ENCODE measurements at places on chromosomes 11 and 22.

DNA sequence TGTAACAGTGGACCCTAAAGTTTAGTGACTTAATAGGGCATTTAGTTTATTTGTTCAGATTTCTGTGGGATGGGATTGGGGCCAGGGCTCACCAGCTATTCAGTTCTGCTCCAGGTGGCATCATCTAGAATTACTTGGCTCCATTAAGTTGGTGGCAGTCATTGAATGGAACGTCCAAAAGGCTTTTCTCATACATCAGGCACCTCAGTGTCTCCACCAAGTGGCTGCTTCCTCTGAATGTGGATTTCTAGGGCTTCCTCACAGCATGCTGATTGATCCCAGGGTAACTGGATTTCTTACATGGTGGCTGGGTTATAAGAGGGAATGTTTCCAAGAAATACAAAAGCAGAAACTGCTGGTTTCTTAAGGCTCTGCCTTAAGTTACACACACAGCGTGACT, 34.7 kb downstream of the USP47 start:
- DNase-seq, result no peak

- no peak for DNase-seq
Observed at GRCh38 chr11:44802347-44802746, 75.6 kb downstream of the TSPAN18 start.

DNA sequence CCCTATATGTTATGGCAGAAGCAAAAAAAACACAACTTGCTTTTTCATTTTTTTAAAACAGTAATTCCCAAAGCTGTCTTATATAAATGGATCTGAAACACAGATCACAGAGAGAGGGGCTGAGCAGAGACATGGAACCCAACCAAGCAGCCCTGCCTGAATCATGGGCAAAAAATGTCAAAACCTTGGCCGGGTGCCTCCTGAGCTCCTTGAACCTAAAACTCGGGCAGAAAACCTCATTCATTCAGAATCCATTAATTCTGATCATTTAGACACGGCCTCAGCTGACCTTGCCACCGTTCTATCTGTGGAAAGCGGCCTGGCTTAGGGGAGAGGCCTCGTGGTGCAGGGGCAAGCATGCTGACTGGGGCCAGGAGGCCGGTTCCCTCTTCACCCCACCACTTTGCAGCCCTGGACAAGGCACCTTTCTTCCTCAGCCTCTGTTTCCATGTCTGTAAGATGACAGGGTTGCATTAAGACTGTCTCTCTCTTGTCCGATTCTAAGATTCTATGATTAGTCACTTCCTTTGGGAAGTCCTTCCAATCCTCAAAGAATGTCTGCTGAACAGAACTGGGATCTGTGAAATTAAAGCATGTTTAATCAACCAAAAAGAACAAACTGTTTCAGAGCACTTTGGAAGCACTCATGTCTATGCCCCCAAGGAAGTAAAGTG, 26.0 kb downstream of the TENM4 start:
- DNase-seq, result no peak

- DNase-seq, result peak; percentile 34
Observed at GRCh38 chr11:62245271-62245753, 3.3 kb downstream of the SCGB1D2 start.

GRCh38 chr11:112265659-112266409, 5.2 kb upstream of the PLET1 start:
- no peak for DNase-seq

DNA sequence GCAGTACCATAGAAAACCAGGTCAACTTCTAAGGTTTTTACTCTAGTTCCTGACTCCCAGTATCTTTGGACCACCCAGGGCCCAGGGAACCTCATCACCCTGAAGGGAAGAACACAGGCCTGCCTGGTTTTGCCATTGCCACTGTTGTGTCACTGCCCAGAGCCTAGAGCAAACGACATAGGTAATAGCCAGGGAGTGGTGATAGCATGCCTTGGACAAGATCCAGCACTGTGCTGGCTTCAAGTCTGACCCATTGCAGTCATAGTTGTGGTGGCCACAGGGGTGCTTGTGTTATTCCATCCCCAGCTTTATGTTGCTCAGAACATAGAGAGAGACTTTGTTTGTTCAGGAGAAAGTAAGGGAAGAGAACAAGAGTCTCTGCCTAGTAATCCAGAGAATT, 2310.2 kb downstream of the LRRC4C start:
- no peak for DNase-seq

DNA sequence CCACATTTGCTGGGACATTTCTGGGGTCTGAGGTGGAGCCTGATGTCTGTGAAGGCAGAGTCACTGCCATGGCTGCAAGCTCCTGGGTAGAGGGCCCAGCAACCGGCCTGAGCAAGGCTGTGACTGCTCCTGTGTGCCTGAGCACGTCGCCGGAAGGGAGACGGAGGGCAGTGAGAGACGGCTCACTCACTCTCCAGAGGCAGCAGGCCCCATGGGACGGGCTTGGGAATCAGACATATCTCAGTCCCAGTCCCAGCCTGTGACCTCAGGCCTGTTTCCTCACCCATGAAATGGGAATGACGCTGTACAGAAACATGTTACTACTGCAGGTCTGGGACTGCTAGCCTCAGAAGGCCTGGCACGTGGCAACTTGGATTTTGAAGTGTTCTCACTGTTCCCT, 36.4 kb upstream of the RASL10A start:
- no peak for DNase-seq

DNA sequence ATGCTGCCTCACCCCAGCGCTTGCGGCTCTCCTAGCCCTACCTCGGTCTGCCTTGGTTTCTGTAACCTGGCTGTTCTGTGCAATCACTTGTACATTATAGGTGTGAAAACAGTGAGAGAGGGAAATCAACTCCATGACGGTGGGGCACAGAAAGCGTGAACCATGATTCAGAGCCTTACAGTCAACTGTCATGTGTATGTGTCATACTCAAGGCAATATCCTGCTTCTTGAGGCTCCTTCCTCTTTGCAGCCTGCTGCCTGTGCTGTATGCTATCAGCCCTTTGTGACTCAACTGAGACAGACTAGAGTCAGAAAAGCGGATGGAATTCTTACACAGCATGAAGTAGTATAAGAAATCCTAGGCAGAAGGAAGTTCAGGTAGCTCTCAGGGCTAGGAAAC, 2.1 kb downstream of the NRIP3 start:
- peak; percentile 62 for DNase-seq

GRCh38 chr22:39494471-39495120, 7.5 kb upstream of the MIEF1 start:
- peak; percentile 49 for DNase-seq

GRCh38 chr22:30014244-30014643, 66.0 kb upstream of the HORMAD2 start:
- DNase-seq, result no peak

Measured in HL-60 (cell line).